ENCODE measurements at places on chromosomes 1 and 21.
A peak's percentile ranks its signal among the peaks of the same experiment; 100 is the strongest.

GRCh38 chr1:35030756-35031446 lies 844 bp downstream of the ZMYM6 start:
- peak; percentile 66 for DNase-seq

- DNase-seq = peak; percentile 51
Observed at GRCh38 chr1:89200663-89201062, 1.9 kb upstream of the GBP4 start.

DNA sequence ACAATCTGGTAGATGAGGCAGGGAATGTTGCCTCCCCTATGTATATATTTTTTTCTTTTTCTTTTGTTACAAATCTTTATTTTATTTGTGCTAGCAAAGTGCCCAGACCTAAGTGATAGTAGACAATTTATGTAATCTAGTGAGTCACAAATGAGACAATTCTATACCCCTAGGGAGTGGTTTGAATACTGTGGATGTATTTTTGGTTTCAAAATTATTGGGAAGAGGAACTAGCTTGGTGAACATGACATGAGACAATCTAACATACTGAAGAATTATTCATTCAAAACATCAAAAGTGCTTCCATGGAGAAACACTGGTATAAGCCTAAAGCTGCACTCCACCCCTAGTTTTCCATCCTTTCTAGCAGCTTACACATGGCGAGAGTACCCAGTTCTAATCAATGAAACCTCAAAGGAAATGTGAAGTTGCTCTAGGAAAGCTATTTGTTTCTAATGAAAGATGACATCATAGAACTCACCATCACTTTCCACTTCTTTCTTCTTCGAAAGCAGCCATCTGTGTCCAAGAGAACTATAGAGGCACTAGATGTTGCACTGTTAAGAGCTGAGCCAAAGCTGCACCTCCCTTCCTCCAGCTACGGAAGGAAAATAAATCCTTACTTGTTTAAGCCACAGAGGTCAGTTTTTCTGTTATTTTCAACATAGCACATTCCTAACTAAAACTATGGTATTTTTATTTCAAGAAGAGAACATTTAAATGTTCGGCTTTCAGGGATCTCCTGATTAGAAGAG lies 764.6 kb downstream of the LTN1 start:
- no peak for DNase-seq

GRCh38 chr1:46461809-46462448 lies 27.7 kb upstream of the DMBX1 start:
- no peak for DNase-seq

- DNase-seq = no peak
Observed at GRCh38 chr1:219757890-219758289, 145.0 kb upstream of the ZC3H11B start.

GRCh38 chr1:228098323-228098931 lies 4.7 kb downstream of the C1orf35 start:
- peak; percentile 6 for DNase-seq

GRCh38 chr1:150302338-150302737 lies 8.7 kb downstream of the MRPS21 start:
- DNase-seq = no peak

GRCh38 chr1:29583727-29584126 lies 347.4 kb downstream of the PTPRU start:
- no peak for DNase-seq

GRCh38 chr1:245463392-245464165 lies 308.8 kb downstream of the KIF26B start:
- DNase-seq = no peak

DNA sequence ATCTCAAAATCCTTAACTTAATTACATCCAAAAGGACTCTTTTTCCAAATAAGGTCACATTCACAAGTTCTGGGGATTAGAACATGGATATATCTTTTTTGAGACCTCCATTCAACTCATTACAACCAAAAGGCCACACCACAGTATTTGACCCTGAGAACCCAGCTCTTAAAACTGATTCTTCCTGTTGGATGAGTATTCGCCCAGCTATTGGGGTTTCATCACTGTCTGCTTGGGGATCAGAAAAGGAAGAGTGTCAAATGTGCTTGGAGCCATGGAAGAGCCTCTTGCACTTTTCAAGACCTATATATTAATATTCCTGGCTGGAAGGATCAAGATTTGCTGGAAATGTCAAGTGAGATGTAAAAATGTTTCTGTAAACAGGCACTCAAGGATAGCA lies 5.4 kb upstream of the TINAGL1 start:
- DNase-seq = no peak

GRCh38 chr1:10867138-10867721 lies 70.8 kb upstream of the CASZ1 start:
- peak; percentile 67 for DNase-seq

DNA sequence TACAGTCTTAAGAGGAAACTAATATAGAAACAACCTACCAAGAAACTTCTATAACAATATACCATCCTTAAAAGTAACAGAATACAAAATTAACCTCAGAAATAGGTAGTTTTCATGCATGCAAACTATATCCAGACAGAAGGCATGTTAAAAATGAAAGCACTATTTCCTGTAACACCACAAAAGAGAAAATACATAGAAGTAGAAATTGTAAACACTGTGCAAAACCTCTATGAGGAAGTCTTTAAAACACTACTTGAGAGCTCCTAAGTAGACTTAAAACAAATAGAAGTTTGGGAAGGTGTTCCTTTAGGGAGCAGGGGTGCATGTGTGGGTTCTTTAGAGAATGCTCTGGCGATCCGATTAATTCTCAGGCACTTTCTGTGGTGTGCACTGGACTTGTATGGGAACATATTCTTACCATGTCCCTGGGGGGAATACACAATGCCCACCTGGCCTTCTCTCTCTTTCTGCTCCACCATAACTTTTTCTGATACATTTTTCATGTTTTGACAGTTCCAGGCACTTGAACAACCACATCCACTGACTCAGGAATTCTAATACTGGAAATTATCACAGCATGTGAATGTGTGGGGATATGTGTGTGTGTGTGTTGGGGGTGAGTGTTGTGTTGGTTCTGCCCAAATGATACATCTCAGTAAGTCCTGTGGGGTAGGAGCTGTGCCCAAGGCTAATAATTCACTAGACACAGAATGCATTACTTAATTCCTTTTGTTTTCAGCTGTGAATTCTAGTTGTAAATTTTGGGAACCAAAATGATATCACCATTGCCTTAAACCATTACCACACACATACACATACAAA lies 866.3 kb upstream of the B3GALT2 start:
- no peak for DNase-seq

GRCh38 chr1:155012026-155012546 lies 9.5 kb downstream of the ZBTB7B start:
- no peak for DNase-seq

GRCh38 chr1:240663169-240663879 lies 51.4 kb upstream of the GREM2 start:
- no peak for DNase-seq

GRCh38 chr21:38148046-38148445 lies 108.7 kb upstream of the KCNJ15 start:
- DNase-seq = no peak

- DNase-seq = no peak
Observed at GRCh38 chr1:33327587-33328325, 6.9 kb upstream of the A3GALT2 start.

DNA sequence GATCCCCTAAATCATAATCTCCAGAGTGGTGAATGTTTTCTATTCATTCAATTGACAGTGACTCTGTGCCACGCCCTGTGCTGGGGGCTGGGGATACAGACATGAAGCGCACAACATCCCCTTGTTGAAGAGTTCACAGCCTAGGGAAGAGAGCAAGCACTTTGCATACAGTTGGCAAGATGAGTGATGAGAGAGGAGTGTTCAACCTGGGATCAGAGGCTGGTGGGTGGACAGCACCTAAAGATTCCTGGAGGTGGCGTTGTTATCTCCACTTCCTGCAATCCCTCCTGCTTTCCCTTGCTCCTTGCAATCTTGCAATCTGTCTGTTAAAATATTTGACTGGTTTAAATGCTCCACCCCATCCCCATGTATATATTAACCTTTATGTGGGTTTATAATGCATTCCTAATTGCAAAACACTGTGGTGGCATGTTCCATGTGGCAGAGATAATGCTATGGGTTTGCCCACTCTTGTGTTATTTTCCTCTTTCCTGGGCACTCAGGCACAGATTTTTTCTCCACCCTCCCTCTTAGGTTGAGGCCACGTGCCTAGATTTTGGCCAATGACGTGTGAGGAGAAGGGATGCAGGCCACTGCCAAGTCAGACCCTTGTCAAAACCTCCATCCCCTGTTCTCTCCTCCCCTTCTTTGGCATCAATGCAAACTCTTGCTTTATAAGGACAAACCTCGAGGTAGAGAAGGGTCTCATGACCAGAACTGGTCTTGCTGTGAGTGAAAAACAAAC lies 36.2 kb upstream of the GADD45A start:
- DNase-seq = no peak

- DNase-seq = no peak
Observed at GRCh38 chr1:153190373-153190772, 12.9 kb upstream of the LELP1 start.

DNA sequence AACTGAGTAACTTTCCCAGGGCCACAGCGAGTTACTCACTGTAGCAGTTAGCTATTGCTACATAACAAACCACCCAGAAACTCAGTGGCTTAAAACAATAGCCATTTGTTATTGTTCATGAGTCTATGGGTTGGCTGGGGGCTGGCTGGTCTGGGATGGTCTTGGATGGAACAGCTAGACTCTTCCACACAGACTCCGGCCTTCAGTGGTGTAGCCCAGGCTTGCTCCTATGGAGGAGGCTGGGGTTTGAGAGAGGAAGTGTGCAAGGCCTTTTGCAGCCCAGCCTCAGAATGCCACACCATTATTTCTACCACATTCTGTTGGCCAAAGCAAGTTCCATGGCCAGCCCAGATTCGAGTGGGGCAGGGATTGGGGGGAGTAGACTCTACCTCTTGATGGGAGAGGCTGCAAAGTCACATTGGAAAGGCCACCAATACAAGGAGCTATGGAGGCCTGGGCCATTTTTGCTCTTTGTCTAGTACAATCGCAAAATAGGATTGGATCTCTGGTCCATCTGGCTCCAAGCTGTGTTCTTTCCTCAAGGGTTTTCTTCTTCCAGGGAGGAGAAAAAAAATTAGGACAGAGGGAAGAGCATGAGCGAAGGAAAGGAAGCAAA lies 37.5 kb upstream of the TTC22 start:
- DNase-seq = no peak

GRCh38 chr1:161158316-161159010 lies 837 bp upstream of the USP21 start:
- DNase-seq = no peak

DNA sequence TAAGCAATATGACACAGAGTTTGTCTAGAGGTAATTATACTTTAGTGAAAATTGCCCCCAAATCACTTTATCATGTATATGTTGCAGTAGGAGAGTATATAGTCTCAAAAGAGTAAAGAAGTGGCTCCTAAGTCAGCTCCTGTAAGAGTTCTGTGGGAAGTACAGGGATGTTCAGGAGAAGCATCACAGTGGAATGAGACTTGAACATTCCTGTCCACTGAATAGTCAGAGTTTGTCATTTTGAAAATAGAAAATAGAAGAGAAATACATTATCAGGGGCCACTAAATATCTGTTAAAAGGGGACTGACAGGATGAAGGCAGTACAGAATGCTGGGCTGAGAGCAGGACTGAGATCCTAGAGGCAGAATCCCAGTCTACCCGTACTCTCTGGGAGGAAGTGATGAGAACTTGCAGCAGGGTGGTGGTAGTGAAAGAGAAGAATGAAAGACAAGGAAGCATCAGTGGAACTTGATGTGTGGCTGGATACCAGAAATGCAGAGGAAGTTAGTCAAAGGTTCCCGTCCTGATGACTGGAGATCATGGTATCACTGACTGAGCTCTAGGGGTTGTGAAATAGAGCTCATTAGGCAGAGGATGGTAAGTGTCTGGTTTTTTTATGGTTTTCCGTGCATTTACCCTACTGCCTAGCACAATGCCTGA lies 153.4 kb downstream of the FMN2 start:
- no peak for DNase-seq

- no peak for DNase-seq
Observed at GRCh38 chr1:215731699-215732098, 164.6 kb downstream of the KCTD3 start.
